ENCODE measurements at places on chromosomes 12 and 14. TPM values are rescaled to one million over a fixed set of nuclear protein-coding genes. Genes with fewer than 3 reads are reported as not detected.

GRCh38 chr12:5166976-5167375, 123.3 kb downstream of the KCNA5 start:
- no peaks in the 10 kb centered on the region for H3K27me3 ChIP-seq
- H3K27ac ChIP-seq, result no peak overlapping the region
- no peaks in the 10 kb centered on the region for H3K36me3 ChIP-seq
- no peak for DNase-seq

- H3K27me3 ChIP-seq, result peaks cover 71% of the 10 kb centered on the region
- no peak overlapping the region for H3K27ac ChIP-seq
- peaks cover 5% of the 10 kb centered on the region for H3K4me1 ChIP-seq
- DNase-seq, result no peak
- no peaks in the 10 kb centered on the region for H3K36me3 ChIP-seq
Measured at GRCh38 chr14:58826845-58827686, 189.3 kb downstream of the DACT1 start.

ERP27 gene
- total RNA-seq, result not detected

KRT74 gene
- total RNA-seq, result not detected

BICD1 gene
- total RNA-seq, result 49.3 TPM
